Stimulated activated naive CD8-positive, alpha-beta T cell treated with anti-CD3 and anti-CD28 coated beads, Interleukin-15, amount 100 ng/mL, for 72 hours (primary cell): ENCODE measurements at places on chromosomes 1 and 21.
A peak's percentile ranks its signal among the peaks of the same experiment; 100 is the strongest.

GRCh38 chr1:39128959-39129358 lies 75.5 kb upstream of the MACF1 start:
- no peak for DNase-seq

GRCh38 chr1:110184446-110184845 lies 25.7 kb upstream of the KCNC4 start:
- no peak for DNase-seq

DNA sequence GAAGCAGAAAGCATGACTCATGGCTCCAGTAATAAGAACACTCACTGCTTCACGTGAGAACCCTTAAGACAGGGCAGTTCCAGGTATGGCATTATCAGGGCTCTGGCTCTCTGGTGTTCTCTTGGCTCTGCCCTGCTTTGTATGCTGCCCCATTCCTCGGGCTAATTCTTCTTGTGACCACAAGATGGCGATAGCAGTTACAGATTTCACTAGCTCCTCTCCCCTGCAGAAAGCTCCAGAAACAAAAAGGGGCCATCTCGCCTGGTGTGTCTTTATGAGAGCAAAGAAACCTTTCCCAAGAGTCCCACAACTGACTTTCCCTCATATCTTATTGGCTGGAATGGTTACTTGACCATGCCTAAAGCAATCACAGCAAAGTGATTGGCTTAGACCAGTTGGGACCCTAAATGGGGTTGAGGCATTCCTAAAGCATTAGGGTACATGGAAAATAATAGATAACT lies 60.1 kb downstream of the F3 start:
- peak; percentile 37 for DNase-seq

DNA sequence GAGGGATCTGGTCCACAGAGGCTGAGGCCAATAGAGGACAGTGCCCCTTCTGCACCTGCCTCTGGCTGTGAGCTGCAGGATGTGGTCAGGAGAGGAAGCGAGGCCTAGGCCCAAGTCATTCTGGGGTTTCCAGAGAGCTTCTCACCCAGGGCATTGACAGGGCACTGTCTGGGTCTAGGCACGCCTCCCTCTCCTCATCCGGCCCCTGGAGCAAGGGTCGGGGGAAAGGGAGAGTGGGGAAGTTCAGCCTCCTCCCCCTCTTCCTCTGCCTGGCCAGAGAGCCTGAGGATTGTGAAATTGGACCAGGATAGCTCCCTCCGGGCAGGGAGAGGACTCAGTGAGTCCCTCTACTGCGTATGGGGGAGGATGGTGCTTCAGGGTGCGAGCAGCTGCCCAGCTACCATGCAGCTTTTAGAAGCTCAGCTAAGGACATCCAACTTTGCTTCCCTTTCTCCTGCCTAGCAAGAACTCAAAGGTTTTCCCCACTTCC lies 6.3 kb upstream of the INAVA start:
- peak; percentile 84 for DNase-seq

DNA sequence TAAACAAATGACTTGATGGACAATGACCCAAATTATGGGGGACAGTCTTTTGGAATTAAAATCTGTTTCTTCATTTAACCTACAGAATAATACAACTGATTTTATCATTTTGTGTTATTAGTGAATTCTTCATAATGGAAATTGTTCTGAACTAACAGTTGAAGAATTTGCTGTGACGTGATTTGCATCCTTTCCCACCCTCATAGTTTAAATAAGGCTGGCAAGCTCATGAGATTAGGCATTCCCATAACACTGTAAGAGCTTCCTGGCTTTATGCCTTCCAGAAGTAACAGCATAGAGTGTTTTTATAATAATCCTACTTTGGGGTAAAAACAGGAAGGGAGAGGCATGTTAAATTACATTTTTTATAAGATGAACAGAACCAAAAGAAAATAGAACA lies 95.7 kb downstream of the ATP6V1G3 start:
- DNase-seq, result no peak

DNA sequence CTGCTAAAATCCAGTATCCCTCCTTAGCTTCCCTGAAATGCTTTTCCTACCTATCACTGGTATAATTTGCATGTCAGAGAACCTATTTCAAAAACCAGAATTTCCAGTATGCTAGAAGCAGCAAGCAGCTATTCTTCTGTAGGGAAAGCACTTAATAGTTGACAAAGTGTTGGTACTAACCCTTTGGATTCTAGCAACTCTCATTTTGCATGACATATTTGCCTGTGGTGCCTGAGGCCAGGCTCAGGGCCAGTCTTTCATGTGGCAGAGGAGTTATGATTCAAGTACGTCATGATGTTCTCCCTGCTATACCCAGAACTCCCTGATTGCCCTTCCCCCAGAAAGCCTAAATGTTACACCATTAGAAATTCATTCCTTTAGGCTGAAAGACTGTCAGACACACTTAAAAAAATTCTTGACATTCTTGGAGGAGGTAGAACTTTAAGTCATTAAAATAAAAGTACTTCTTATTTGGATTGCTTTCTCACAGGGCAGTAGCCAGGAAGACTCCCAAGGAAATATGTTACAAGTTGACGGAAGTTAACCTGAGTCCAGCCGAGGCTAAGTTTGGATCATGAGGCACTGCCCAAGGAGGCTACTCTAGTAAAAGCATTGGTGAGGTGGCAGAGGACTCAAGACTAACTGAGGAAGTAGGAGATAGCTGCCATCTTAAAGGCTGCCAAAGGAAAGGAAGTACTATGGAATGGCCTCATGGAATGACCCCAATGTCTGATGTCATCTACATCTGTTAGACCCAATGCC lies 298.4 kb upstream of the SPAG17 start:
- DNase-seq, result no peak

DNA sequence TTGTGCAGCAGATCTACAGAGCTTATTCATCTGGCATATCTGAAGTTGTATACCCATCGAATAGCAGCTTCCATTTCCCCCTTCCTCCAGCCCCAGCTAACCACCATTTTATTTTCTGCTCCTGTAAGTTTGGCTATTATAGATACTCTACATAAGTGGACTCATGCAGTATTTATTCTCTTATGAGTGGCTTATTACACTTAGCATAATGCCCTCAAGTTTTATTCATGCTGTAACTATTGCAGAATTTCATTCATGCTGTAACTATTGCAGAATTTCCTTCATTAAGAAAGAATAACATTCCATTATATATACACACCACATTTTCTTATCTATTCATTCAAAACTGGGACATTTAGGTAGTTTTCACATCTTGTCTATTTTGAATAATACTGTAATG lies 30.5 kb upstream of the IFI16 start:
- no peak for DNase-seq

DNA sequence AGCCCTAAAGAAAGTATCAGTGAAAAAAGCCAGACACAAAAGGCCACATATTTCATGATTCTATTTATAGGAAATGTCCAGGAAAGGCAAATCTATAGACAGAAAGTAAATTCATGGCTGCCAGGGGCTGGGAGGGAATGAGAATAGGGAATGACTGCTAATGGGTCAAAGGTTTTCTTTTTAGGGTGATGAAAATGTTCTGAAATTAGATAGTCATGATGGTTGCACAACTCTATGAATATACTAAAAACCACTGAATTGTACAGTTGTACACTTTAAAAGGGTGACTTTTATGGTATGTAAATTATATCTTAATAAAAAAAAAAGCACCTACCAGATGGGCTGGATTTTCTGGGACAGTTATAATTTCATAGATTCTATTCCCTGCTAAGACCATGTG lies 114.8 kb downstream of the CNIH3 start:
- no peak for DNase-seq

DNA sequence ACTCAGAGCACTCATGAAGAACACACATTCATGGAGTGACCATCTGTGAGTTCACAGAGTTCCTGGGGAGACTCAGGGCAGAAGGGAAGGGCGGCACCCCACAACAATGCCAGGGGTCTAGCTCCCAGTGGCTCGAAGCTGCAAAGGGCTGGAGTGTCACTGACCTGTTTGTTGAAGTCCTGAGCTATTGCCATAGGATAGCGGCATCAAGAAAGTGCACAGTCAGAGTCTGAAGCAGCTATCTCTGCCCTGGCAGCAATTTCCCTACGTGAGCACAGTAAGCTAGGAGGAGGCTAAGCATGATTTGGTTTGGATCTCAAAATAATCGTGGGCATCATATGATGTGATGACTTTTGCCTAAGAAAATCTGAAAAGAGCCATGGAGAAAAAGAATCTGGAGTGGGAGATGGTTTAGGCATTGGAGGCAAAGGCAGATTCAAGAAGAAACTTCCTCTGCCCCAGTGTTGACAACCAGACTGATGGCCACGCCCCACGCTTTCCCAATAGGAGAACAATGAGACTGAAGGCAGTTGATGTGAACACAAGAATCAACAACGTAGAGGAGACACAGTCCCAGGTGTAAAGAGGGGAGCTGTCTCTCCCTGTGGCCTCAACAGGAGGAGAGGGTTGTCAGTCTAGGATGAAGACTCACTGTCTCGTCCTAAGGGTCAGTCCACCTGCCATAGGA lies 100.0 kb upstream of the SLC25A33 start:
- DNase-seq, result no peak

- DNase-seq, result no peak
Observed at GRCh38 chr1:20726118-20726911, 6.2 kb downstream of the SH2D5 start.

GRCh38 chr1:193060938-193061337 lies 1.5 kb downstream of the RO60 start:
- DNase-seq, result no peak

DNA sequence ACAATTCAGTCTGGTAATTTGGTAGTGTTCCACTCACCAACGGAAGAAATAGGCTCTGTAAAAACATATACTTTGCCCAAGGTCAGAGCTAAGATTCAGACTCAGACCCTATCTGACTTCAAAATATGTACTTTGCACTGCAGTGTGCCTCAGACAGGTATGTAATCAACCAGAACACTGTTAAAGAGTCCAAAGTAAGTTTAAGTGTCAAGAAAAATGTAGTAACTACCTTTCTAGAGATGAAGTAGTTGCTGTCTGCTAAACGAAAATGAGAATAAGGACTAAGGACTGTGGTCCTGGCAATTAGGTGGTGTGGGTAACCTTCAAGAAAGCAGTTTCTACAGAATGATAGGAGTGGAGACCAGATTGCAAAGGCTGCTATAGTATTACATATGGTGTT lies 61.1 kb downstream of the RPAP2 start:
- DNase-seq, result no peak

- DNase-seq, result peak; percentile 91
Observed at GRCh38 chr1:44819608-44820327, 11.4 kb downstream of the BTBD19 start.

- DNase-seq, result no peak
Observed at GRCh38 chr1:20076223-20076622, 6.2 kb downstream of the PLA2G5 start.

DNA sequence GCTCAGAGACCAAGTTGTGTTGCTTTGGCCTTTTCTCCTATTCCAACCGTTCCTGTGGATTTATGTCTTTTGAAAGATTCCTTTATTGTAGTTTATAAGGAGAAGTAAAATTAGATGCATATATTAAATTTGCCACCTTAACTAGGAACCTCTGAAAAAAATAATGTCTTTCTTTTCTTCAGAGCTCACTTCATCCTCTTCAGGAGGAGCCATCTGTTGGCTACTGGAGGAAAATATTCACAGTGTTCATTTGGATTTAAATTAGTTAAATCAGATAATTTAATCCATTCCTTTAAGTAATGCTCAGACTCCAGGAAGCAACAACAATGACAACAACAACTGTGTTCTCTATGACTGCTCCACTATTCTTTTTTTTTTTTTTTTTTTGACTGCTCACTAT lies 164.0 kb downstream of the FASLG start:
- no peak for DNase-seq

DNA sequence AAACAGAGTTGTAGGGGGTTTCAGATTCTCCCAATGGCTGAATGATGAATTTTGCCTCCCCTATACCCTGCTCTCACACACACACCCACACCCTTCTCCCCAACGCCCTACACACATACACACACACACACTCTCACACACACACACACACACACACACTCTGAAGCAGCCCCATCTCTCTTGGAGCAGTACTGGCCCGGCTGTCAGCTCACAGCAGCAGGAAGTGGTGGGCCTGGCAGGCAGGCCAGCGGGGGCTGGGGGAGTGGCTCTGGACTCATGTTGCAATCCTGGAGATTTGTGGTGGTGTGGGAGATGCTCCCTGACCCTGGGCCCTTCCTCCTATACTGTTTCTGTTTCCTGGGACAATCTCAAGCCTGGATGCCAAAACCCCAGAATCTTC lies 2.2 kb downstream of the IKBKE start:
- no peak for DNase-seq

- DNase-seq, result no peak
Observed at GRCh38 chr1:6016191-6016865, 24.1 kb upstream of the NPHP4 start.

DNA sequence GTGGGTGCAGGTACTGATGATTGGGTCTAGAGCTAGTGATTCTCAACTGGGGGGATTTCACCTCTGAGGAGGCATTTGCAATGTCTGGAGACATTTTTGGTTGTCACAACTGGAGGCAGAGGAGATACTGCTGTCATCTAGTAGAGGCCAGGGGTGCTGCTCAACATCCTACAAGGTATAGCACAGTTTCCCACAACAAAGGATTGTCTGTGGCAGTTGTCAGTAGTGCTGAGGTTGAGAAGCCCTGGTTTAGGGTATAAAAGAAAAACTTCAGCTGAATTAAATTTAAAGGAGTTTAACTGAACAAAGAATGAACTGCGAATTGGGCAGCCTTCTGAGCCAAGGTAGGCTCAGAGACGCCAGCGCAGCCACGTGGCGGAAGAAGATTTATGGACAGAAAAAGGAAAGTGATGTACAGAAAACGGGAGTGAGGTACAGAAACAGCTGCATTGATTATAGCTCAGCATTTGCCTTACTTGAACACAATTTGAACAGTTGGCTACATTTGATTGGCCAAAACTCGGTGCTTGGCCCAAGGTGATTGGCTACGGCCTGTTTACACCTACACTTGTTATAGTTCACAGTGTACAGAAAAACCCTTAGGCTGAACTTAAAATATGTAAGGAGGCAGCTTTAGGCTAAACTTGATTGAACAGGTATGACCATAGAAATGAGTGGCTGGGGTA lies 40.4 kb downstream of the MPZL1 start:
- no peak for DNase-seq

DNA sequence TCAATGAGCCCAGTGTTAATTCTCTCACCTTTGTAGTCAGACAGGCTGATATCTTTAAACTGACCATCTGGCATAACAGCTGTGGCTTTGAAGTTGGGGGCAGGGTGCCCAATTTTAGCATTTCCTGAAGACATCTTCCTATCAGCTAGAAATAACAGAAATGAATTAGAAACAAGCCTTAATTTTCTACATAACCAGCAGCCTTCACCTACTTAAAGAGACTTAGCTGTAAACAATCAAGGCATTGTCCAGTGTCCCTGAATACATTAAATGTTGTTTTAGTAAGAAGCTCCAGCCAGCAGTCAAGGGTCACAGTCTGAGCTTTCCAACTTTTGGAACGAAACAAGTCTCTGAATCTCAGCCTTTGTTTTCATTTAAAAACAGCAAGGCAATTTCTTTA lies 2.8 kb downstream of the PRDX1 start:
- no peak for DNase-seq

- no peak for DNase-seq
Observed at GRCh38 chr1:38528623-38529022, 330.9 kb downstream of the RRAGC start.

GRCh38 chr1:214429951-214430770 lies 121.2 kb downstream of the PTPN14 start:
- DNase-seq, result no peak

GRCh38 chr1:117531222-117531621 lies 74.6 kb upstream of the TENT5C start:
- no peak for DNase-seq

GRCh38 chr21:14989359-14989758 lies 75.4 kb downstream of the NRIP1 start:
- no peak for DNase-seq
